ENCODE measurements at places on chromosomes 12 and 14.
A peak's percentile ranks its signal among the peaks of the same experiment; 100 is the strongest.

GRCh38 chr12:17381211-17381610 lies 708.8 kb downstream of the RERGL start:
- DNase-seq = no peak

DNA sequence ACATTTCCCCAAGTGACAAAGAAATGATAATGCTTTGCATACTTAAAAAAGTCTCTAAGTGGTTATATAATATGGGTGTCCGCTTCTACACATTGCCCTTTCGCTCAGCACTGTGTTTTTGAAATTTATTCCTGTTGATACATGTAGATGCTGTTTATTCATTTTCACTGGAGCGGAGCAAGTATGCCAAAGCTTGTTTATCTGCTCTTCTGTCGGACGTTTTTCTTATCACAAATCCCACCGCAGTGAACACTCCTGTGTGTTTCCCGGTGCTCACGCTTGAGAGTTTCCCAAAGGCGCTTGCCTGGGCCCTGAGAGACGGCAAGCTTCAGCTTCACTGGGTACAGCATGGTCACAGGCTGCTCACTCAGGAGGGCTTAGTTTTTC lies 50.2 kb downstream of the TPCN1 start:
- DNase-seq = no peak

DNA sequence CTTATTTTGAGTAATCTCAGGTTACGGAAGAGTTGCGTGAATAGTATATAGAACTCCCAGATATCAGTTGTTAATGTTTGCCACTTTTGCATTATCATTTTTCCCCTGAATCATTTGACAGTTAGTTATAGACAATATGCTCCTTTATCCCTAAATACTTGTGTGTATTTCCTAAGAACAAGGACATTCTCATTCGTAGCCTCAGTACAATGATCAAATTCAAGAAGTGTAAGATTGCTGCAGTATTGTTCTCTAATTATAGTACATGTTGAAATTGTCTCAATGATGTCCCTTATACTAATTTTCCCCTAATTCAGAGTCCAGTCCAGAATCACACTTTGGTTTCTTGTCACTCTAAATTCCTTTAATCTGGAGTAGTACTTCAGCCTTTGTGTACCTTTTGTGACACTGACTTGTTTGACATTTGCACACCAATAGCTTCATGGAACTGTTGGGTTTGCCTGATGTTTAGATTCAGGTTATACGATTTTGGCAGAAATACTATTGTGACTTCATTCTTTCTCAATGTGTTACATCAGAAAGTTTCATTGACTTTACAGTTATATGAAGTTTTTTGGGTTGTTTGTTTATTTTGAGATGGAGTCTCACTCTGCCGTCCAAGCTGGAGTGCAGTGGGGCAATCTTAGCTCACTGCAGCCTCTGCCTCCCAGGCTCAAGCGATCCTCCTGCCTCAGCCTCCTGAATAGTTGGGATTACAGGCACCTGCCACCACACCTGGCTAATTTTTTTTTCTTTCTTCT lies 13.1 kb downstream of the DYNC1H1 start:
- no peak for DNase-seq

- no peak for DNase-seq
Observed at GRCh38 chr14:102991376-102991775, 66.0 kb downstream of the CDC42BPB start.

DNA sequence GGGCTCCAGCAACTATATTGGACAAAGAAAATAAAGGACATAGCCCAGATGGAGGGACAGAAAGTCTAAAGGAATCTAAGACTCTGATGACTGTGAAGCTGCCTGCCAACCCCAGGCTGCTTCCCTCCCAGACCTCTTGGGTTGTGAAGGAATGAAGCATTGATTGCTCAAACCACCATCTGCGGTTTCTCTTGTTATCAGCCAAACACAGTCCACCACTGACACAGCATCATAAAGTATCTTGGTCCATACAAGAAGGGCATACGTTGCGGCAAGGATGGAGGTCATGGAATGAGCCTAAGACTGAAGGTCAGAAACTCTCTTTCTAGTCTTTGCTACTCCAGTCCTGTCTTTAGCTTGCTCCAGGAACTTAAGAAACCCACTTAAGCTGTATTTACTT lies 58.5 kb upstream of the PLXNC1 start:
- no peak for DNase-seq

DNA sequence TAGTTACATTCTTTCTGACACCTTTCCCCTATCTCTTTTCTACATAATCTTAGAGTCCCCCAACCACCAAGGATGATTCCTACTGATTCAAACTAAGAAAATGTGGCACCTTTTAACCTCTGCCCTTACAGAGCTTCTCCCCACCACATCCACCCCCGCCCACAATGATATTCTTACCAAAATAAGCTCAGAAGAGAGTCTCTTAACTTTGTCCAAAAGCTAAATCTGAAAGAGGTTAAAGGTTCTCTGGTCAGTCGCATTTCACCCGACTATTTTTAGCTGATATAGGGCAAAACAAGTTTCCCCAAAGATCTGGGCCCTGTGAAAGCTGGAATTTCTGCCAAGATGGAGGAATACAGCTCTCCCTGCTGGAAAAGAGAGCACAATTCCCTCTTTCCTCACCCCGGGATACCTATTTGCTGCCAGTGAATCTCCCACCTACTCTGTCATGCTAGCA lies 128.6 kb downstream of the ZFP36L1 start:
- peak; percentile 21 for DNase-seq

DNA sequence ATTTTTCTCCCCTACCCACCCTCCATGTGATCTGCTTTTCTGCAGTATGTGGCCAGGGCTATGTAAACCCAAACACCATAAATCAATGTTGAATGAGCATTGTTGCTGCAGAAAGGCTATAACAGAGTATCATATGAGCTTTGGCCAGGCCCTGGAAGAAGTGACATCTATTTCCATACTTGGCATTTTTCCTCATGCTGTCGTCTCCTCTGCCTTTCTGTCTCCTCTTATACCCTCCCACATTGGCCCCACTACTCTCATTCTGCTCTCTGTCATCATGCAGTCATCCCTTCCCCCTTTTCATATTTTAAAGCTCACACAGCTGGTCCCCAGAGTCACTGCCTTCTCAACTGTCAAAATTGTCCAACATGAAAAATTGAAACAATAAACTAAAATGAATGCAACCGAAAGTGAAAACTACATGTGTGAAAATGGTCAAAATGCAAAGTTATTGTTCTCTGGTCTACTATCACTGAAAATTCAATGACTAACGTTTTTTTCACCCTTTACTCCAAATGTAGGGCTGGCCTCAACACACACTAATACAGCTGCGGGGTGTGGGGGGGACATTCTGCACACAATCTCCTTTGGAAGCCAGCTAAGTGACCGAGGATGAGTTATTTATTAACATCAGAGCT lies 290.7 kb upstream of the TMPO start:
- DNase-seq = no peak

DNA sequence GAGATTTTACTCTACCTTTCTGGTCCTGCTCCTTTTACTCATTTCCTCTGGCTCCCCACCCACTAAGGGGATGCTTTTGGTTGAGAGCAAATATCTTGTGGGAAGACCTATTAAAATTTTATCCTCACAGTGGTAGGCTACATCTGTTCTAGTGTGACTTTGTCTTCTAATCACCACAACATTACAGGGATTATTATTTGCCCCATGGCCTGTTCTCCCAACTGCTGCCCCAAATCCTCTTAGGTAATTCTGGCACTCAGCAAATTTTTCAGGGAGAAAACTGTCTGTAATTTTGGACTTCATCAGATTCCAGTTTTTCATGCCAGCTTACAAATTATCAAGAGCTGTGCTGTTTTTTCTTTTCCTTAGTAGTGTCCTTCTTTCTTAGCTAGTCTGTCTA lies 172.3 kb downstream of the GPHN start:
- DNase-seq = no peak

- DNase-seq = no peak
Observed at GRCh38 chr12:67590149-67590790, 58.3 kb upstream of the DYRK2 start.

GRCh38 chr12:59191372-59191771 lies 271.1 kb upstream of the LRIG3 start:
- DNase-seq = no peak

DNA sequence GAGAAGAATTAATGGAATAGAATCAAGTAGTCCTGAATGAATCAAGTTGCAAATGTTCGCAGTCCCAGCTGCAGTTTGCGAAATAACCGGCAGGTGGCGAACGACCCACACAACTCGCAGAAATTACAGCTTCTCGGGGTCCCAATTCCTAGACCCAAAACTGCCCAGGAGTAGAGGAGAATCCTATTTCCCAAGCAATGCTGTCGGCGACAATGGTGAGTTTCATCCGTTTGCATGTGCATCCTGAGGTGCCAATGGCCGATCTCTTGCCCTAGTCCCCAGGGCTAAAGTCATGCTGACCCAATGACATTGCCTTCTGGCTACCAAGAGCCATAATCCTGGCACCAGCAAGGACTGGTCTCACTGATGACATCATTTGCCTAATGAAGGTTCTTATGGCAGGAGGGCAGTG lies 8.5 kb upstream of the ASCL1 start:
- DNase-seq = peak; percentile 31

GRCh38 chr12:62977883-62978282 lies 42.9 kb upstream of the PPM1H start:
- no peak for DNase-seq

GRCh38 chr12:11706509-11707379 lies 57.3 kb downstream of the ETV6 start:
- no peak for DNase-seq

GRCh38 chr14:31717294-31718085 lies 156.3 kb downstream of the NUBPL start:
- DNase-seq = no peak

GRCh38 chr12:41981758-41982157 lies 162.9 kb downstream of the GXYLT1 start:
- DNase-seq = no peak

- DNase-seq = no peak
Observed at GRCh38 chr12:119384340-119384739, 49.8 kb downstream of the CCDC60 start.

DNA sequence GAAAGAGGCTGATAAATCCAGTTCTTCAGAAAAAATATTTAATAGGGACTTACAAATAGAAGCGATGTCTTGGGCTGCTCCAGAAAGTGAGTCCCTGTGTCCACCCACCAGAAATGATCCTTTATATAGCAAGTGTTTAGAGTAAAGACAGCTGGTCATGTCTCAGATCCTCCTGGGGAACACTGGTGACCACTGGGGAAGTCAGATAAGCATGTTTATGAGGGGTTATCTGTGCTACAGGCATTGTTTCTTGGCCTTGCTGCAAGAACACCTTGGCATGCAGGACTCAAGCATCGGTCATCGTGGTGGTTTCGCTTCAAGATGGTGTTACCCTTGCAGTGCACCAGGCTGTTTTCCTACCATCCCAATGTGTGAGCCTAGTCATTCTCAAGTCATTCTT lies 27.2 kb downstream of the CPM start:
- no peak for DNase-seq

- DNase-seq = peak; percentile 59
Observed at GRCh38 chr12:47867495-47867941, 37.3 kb downstream of the VDR start.

GRCh38 chr14:32343926-32344430 lies 14.9 kb downstream of the AKAP6 start:
- DNase-seq = no peak

GRCh38 chr14:61258985-61259384 lies 22.2 kb downstream of the TMEM30B start:
- no peak for DNase-seq

GRCh38 chr14:32077081-32078022 lies at the start of gene ARHGAP5:
Gene ARHGAP5 (plus strand): TSS chr14:32077304. CDS start chr14:32090670, 13,366 bp downstream.
- peak; percentile 30 for DNase-seq

GRCh38 chr14:53672526-53672925 lies 284.1 kb downstream of the BMP4 start:
- no peak for DNase-seq

DNA sequence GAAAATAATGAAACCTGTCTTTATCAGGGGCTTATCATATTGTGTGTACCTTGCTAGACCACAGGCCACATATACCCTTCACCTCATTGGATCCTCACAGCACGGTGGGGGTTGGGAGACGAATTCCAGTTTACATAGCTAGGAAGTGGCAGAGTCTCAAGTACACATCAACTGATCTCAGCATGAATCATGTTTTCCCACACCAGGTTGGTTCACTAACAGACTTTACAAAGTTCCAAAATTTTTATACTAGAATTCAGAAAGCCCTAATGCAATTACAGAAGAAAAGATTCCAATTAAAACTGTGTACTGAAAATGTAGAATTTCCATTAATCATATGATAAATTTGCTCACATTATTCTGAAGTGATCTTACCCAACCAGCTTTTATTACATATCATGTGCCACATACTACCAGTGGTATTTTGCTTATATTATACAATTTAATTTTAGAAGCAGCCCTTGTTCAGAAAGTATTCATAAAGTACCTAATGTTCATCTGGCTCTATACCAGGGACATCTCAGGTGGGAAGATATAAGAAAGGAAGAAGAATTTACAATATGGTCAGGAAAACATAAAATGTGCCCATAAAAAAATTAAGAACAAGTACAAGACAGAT lies 196.2 kb downstream of the ITPR2 start:
- DNase-seq = no peak

- no peak for DNase-seq
Observed at GRCh38 chr12:8035440-8036010, 3.0 kb downstream of the FOXJ2 start.

- DNase-seq = no peak
Observed at GRCh38 chr14:20556500-20557211, 4.2 kb downstream of the RNASE9 start.

- no peak for DNase-seq
Observed at GRCh38 chr12:124779161-124780141, 84.2 kb downstream of the SCARB1 start.

DNA sequence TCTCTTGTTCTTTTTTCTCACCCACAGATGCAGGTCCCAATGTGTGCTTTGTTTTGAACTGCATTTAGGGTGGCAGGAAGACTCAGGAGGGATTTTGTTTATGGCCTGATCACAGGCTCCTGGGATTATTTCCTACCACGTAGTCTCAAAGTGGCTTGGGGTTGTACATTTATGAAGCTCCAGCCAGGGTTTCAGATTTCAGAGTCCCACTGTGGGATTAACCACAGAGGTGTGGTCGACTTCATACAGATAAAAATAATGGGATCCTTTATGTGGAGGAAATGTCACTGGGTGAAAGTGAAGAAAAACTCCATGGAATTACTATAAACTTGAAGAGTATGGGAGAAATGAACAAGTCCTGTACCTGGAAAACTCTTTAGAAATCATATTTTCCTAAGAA lies 14.2 kb upstream of the PPP1R1A start:
- no peak for DNase-seq
